ENCODE measurements at places on chromosomes 3 and 15. TPM values are rescaled to one million over a fixed set of nuclear protein-coding genes. Genes with fewer than 3 reads are reported as not detected.

- ATAC-seq = no peak
These were observed 1125.8 kb downstream of the SI start for GRCh38 chr3:163952499-163952898.

GRCh38 chr3:63876260-63876659 lies 12.6 kb downstream of the ATXN7 start:
- no peak for ATAC-seq

Gene KCNH8
- not detected for total RNA-seq

Gene GOLGA6L9
- total RNA-seq = 1.7 TPM

Gene USP3
- 102 TPM for total RNA-seq
